OCI-M1 (cell line): ENCODE measurements at places on chromosomes 5 and 9.

- no peak for DNase-seq
These were observed 125.9 kb downstream of the EHMT1 start for GRCh38 chr9:137744632-137745183.

GRCh38 chr5:9226016-9226536, 319.8 kb downstream of the SEMA5A start:
- DNase-seq = no peak

DNA sequence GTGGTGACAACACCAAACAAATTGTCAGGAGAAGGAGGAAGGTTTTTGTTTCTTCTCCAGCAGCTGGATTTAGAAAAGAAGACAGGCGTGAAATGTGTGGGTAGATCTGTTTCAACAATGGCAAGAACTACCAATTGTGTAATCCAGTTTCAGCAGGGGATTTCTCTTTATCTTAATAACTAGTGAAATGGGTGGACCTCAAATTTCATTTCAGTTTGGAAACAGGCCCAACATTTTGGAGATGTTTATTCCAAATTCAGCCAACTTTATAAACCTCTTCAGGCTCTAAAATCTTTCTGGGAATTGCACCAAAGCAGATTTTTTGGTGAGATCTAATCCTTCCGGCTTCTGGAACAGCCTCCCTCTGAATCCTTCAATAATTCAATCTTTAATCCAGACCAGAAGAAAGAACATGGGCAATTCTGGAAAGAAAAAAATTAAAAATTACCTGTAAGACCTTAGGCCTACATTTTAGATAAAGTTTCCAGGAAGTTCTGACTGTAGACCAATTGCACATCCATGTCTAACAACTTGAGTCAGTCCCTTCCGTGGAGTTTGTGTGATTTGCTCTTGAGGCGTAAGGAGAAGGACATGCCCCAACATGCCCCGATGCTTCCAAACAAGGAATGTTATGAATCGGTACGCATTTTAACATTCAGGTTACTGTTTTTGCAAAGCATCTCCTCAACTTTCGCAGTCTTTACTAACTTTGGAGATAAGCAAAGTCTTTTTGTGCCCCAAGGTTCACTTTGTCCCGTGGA, 423.6 kb downstream of the IRX1 start:
- no peak for DNase-seq

- DNase-seq = no peak
These were observed 38.6 kb downstream of the RALGPS1 start for GRCh38 chr9:126953041-126953809.

DNA sequence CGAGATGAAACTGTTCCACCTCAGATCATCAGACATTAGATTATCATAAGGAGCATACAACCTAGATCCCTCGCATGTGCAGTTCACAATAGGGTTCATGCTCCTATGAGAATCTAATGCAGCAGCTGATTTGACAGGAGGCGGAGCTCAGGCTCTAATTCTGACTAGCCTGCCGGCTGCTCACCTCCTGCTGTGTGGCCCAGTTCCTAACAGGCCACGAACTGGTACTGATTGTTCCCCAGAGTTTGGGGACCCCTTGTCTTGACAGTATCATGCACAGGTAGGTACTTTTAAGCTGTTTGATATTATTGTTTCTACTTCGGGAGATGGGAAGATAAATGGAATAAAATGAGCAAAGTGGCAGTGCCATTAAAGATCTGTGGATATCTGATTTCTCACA, 66.9 kb downstream of the ZCCHC7 start:
- no peak for DNase-seq
